ENCODE measurements at places on chromosomes 6 and 20.

GRCh38 chr6:135179920-135180541 is 1.1 kb upstream of the MYB start:
- no peak for DNase-seq

GRCh38 chr6:33143113-33143770 is 49.0 kb downstream of the COL11A2 start:
- no peak for DNase-seq

- no peak for DNase-seq
Observed at GRCh38 chr6:108608453-108609275, 47.9 kb downstream of the FOXO3 start.

DNA sequence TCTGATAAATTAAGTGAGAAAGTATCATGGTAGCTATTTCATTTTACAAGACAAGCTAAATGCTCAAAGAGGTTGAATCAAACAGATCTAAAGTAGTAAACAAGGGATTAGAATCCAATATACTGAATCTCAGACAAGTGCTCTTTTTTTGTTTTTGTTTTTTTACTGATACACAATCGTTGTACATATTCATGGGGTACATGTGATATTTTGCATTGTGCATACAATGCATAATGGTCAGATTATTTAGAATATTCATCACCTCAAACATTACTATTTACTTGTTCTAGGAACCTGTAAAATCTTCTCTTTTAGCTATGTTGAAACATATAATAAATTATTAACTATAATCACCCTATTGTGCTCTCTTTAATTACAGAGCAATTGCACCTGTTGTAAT is 57.0 kb upstream of the HCRTR2 start:
- DNase-seq, result no peak

GRCh38 chr6:109255946-109256640 is 126.2 kb downstream of the CD164 start:
- no peak for DNase-seq

DNA sequence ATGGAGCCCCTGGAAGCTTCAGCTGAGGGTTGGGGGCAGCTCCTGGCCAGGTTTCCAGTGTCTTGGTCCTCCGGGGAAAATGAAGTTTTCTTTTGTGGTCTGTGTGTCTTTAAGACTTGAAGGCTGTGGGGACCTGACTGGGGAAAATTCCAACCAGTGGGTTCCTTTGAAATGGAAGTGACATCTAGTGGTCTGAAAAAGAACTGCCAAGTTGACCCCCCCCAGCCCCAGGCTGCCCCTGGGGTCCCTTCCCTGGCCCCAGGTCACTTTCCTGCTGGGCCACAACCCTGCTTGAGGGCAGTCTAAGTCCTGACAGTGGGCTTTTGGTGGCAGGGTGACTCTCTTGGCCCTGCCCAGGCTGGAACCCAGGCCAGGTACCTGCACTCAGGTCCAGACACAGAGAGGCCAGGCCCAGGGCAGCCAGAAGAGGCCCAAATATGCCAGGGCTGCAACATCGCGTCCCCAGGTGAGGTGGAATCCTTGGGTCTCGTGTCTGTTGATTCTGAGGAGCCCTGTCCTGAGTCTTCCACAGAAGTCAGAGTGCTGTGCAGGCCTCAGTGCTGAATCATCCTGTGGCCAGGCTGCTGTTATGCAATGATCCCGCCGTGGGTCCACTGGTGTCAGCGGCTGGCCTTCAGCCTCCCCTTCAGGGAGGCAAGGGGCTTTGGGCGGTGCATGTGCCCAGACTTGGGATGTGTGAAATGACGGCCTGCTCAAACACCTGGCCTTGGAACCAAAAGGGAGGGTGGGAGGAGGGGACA is 68.4 kb downstream of the VEGFA start:
- DNase-seq, result no peak

- DNase-seq, result no peak
Observed at GRCh38 chr6:41900861-41901260, 5.7 kb upstream of the USP49 start.

DNA sequence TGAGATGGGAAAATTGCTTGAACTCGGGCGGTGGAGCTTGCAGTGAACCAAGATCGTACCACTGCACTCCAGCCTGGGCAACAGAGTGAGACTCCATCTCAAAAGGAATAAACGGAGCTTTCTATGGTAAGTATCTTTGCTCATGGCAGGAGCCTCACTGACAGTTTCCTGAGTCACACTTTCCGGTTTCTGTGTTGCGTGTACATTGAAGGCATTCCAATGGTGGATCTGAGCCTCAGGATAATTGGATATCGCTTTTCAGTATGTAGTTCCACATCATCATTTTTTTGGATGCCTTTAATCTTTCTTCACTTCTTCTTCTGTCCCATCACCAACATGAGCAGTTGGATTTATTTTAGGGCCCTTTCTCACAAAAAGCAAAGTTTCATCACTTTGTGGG is 28.6 kb upstream of the GTSF1L start:
- no peak for DNase-seq

GRCh38 chr20:8260837-8261251 is 128.8 kb downstream of the PLCB1 start:
- DNase-seq, result no peak

- DNase-seq, result no peak
Observed at GRCh38 chr6:104623052-104623690, 236.5 kb downstream of the HACE1 start.

DNA sequence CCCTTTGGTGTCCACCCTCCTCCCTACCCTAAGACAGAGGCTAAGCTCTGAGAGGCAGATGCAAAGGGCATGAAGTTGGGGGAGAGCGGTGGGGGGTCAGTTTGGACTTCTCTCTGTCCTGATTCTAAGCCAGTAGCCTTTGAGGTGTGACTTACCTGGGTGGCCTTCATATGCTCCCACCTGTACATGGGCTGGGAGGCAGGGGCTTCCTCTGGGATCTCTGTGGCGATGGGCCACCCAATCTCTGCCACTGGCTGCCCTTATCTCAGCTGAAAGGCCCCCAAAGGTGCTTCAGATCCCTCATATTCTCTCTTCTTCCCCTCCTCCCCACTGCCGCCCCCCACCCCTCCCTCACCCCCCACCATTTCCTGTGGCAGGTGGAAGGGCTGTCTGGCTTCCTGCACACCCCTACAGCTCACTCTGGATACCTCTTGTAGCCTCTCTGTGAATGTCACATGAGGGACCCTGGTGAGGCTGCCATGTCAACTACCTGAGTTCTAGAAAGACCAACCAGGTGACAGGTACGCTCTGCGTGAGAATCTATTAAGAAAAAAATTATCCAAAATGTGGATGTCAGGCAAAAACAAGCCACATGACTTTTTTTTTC is 34.0 kb downstream of the PNLDC1 start:
- DNase-seq, result no peak

- DNase-seq, result no peak
Observed at GRCh38 chr6:147192278-147192911, 11.8 kb upstream of the STXBP5 start.

GRCh38 chr6:14174226-14174625 is 56.7 kb downstream of the CD83 start:
- DNase-seq, result no peak

DNA sequence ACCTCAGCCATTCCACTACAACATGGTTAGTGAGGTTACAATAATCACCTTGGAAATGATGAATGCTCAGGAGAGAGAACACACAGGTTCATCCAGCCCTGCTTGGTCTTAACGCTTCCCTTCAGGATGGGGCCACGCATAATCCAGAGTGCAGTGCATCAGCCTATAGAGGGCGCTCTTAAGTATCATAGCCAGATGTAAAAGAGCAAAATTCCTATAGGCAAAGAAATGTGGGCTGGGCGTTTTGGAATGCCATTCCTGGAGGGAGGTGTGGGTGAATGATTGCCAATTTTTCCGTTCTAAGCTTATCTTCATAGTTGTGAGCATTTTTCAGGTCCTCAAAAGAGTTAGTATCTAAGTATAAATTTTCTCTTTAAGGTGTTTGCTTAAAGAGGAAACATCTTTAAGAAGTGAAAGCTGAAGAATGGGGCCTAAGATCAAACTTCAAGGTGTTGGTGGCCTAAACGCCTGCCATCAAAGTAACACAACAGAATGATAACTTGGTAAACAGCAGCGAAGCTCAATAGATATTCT is 1.8 kb downstream of the RIPOR2 start:
- DNase-seq, result no peak

DNA sequence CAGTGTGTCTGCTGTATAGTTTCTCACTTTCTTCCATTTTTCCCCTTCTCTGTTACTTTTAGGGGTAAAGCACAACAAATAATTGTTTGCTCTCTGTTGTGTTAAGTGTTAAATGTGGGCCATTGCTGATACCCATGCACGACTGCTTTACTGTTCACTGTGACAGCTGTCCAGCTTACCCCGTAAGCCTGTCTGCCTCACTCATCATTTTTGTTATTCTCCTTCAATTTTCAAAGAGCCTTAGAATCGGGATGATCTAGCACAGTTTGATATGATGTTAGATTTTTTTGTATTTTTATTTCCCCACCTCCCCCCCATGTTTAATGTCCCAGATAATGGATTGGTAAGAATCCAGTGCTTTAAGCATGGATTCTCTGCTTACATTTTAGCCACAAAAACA is 41.2 kb upstream of the MLIP start:
- DNase-seq, result no peak

- no peak for DNase-seq
Observed at GRCh38 chr20:62200491-62201172, 17.8 kb downstream of the MTG2 start.

GRCh38 chr20:2002365-2002764 is 8.5 kb upstream of the PDYN start:
- DNase-seq, result no peak

- DNase-seq, result no peak
Observed at GRCh38 chr20:19493794-19494495, 264.1 kb upstream of the RIN2 start.

DNA sequence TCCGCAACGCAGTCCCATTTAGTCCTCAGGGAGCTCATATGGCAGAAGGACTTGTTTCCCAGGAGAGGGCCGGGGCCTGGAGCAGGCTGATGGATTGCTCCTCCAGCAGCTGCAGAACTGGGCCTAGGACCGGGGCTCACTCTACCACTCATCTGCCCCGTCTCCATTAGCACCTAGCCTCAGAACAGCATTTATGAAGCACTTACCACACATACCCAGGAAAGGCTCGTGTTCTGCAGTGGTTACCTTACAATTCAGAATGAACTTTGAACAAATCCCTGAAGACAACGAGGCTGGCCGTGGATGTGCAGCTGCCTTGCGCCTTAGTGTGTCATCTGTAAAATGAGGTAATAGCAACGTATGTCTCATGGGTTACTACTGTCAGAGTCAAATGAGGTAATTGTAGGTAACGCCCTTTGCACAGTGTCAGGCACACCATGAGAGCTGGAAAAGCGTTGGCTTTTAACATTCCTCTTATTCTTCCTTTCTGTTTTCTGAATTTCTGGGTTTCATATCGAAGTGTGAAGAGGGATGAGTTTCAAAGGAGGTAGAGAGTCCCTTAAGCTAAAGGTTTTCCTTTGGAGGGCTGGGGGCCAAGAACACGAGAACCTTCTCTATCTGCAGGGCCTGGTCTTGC is 46.3 kb upstream of the CD93 start:
- no peak for DNase-seq

GRCh38 chr6:13454286-13455221 is 32.8 kb downstream of the GFOD1 start:
- DNase-seq, result no peak

GRCh38 chr6:119280668-119281067 is 68.9 kb downstream of the MAN1A1 start:
- DNase-seq, result no peak

GRCh38 chr6:104332364-104332763 is 527.4 kb downstream of the HACE1 start:
- DNase-seq, result no peak

DNA sequence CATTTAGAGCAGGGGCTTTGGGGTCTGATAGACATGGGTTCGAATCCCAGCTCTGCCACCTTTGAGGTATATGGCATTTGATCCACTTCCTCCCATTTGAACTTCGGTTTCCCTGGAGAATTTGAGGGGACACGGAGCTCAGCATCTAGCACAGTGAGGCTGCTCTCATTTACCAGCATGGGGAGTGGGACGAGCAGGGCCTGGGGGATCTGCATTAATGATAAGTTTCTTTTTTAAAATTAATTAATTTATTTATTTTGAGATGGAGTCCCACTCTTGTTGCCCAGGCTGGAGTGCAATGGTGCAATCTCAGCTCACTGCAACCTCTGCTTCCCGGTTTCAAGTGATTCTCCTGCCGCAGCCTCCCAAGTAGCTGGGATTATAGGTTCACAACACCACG is 52.6 kb downstream of the VSTM2L start:
- no peak for DNase-seq

- no peak for DNase-seq
Observed at GRCh38 chr6:84798257-84798656, 33.9 kb upstream of the TBX18 start.

DNA sequence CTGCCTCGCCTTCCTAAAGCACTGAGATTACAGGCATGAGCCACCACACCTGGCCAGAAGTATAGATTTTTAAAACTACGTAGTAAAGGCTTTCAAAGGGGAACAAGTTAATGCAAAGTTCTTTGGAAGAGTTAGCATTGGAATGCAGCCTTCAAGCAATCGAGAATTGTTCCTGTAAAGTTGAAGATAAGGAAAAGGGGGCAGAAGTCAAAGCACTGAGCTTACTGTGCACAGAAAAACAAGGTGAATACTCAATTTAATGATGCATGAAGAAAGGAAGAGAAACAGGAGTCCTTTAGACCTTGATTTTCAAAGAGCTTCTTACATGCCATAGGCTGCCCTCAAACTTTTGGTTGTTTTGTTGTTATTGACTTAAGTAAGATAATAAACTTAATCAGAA is 29.1 kb upstream of the LGSN start:
- DNase-seq, result no peak

GRCh38 chr6:15521582-15521981 is 141.2 kb downstream of the DTNBP1 start:
- no peak for DNase-seq

DNA sequence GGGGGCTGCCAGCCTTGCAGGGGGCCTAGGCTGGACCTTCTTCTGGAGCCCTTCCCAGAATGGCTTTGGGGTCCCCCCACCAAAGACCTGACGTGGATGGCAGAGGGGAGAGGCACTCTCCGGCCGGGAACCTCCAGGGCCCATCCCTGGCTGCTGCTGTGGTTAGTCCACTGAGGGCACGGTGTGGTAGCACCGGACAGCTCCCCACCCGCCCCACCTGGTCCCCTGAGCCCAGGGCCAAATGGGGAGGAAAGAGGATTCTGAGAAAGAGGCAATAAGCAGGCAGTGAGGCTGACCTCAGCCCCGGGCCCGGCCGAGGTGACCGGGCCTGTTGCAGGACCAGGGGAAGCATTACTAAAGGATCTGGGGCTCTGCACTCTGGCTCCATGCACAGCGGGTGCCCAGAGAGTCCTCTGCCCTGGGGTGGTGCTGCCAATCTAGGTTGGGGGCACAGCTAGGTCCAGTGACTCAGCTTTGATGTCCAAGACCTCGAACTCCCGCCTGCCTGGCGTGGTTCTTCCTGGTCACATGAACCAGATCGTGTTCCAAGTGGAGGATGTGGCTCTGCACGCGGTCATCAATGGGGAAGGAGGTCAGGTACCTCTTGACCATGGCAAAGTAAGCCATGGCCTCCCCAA is 2.2 kb downstream of the CENPB start:
- no peak for DNase-seq

- no peak for DNase-seq
Observed at GRCh38 chr6:135161411-135162395, 19.4 kb upstream of the MYB start.

All from DMS 273 treated with DMSO at 0.1 percent for 48 hours (cell line).